ENCODE measurements at places on chromosomes 3 and 15.

- DNase-seq = no peak
These were observed 52.8 kb downstream of the RAF1 start for GRCh38 chr3:12611117-12611516.

GRCh38 chr3:168544097-168544957, 448.6 kb upstream of the GOLIM4 start:
- peak; percentile 2 for DNase-seq

DNA sequence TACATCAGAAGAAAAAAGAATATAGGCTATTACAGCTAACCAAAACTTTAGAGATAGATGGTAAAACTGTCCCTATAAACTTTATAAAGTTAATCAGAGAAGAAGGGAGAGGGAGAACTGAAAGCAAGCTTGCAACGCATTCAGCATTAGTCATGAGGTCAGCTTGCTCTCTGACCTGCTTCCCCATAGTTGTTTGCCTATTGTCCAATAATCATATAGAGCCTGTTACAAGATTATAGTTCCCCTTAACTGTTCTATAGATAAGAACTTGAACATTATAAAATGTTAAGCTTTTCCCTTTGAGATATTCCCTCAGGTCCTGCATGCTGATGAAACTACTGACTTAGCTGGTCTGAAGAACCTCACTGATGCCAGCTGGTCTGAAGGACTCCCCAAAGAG, 74.5 kb downstream of the CPNE4 start:
- DNase-seq = peak; percentile 12

DNA sequence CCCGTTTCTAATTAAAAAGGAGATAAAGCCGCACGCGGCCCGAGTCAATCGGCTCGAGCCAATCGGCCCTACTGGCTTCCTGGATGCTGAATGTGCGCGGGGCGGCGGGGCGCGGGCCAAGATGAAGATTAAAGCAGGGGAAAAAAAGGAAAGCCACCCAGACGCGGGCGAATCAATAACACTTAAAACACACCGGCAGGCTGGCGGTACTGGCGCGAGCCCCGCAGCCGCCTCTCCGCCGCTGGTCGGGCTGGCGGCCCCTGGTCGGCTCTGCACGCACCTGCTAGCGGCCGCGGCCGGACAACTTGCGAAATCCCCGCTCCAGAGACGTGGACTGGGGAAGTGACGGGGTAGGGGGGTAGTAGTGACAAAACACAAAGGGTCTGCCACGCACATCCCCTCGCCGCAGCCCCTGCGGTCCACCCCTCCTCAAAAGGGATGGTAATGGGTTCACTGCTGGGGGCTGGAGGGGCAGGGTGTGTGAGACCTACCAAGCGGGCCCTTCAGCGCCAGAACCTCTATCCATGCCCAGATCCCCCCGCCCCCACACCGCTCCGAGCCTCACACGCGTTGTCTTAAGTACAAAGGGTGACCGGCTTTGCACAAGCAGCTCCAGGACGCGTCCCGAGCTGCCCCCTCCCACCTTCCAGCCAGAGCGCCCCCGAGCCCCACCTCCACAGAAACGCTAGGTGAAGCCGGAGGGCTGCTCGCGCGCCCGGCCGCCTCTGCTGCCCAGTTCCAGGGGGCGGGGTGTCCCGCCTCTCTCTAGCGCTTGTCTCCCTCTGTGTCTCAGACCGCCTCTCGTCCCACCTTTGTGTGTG, 1.4 kb downstream of the WNT7A start:
- DNase-seq = no peak

- DNase-seq = no peak
These were observed 79.5 kb downstream of the IQSEC1 start for GRCh38 chr3:12993517-12994356.

DNA sequence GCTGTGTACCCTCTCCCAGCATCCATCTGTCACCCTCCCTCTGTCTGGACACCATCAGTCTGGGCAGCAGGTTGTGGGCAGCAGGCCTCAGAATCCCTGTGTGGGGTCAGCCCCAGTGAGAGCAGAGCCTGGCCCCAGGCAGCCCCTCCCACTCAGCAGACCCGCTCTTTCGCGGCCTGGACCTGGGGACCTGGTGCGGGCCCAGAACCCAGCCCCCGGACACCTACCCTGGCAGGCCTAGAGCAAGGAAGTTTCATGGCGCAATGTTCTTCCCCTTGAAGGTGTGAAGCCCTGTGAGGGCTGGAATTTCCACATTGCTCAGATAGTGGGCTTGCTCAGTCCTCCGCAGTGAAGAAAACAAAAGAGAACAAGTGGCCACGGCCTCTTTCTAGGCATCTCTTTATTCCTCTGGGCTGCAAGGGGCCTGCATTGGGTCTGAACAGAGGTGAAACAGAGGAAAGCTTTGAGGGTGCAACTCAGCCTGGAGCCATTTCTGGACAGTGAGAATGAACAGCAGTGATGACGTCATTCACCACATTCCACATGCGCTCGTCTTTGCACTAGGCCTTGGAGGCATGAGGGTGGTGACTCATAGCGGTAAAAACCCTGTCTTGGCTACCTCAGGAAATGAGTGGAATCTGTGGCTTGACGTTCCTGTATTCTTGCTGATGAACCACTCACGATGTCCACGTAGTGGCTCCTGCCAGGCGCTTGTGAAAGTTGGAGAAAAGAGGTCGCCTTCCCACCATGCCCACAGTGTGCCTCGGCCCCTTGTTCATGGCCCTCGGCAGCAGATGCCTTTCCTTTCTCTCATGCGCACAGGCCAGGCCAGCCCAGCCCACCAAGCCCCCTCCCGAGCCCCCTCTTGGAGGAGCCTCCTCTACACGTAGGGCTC, 66.1 kb downstream of the SLC30A4 start:
- DNase-seq = peak; percentile 99

DNA sequence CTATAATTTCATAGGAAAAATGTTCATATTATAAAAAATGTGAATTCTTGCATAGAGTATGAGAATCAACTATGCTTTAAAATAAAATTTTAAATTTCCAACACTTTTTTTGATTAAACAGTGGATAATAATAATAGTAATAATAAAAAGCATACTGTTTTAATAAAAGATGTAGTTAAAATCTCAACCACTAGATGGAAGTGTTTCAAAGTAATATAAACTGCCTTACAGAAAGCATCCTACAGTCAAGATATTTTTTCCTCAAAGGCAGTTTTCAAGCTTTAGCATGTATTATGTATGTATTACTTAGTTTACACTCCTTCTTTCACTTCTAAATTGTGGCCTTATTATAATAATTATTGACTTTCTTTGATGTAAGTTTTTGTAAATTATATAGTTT, 217.5 kb downstream of the CHL1 start:
- peak; percentile 27 for DNase-seq

GRCh38 chr3:30607032-30607833, 832 bp downstream of the TGFBR2 start:
- DNase-seq = peak; percentile 50

GRCh38 chr3:112736386-112736785, 95.4 kb upstream of the CCDC80 start:
- DNase-seq = no peak
